ENCODE measurements at places on chromosomes 12 and 14.

- peak; percentile 91 for DNase-seq
These were observed 14.2 kb upstream of the CALM1 start for GRCh38 chr14:90382491-90383125.

DNA sequence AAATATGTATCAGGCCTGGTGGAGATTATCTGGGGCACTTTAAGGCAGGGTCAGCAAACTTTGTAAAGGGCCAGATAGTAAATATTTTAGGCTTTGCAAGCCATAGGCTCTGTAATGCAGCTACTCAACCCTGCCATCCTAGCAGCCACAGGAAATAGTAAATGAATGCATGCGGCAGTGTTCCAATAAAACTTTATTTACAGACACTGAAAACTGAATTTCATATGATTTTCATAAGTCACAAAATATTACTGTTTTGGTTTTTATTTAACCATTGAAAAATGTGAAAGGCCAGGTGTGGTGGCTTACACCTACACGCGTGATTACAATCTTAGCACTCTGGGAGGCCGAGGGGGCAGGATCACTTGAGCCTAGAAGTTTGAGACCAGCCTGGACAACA, 3.2 kb upstream of the CAMKK2 start:
- no peak for DNase-seq

- no peak for DNase-seq
These were observed 23.8 kb upstream of the GPR132 start for GRCh38 chr14:105088812-105089745.

DNA sequence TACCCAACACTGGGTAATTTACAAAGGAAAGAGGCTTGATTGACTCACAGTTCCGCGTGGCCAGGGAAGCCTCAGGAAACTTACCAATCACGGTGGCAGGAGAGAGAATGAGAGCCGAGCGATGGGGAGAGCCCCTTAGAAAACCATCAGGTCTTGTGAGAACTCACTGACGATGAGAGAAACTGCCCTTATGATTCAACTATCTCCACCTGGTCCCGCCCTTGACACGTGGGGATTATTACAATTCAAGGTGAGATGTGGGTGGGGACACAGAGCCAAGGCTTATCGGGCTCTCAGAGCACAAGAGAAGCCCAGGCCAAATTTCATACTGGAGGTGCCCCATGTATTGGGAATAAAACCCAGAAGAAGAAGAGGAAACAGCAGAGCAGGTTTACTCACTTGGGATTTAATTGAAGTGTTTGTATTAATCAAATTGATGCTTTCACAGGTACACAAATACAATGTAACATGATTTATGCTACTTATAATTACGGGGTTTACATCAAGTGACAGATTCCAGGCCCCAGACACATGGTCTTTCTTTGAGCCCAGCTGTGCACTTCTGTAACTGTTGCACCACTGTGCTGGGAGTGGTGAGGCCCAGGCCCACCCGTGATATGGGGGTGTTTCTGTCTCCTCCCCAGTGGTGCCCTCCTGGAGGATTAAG, 8.2 kb upstream of the CCDC85C start:
- no peak for DNase-seq

GRCh38 chr12:66929121-66929520, 250.2 kb upstream of the GRIP1 start:
- no peak for DNase-seq

DNA sequence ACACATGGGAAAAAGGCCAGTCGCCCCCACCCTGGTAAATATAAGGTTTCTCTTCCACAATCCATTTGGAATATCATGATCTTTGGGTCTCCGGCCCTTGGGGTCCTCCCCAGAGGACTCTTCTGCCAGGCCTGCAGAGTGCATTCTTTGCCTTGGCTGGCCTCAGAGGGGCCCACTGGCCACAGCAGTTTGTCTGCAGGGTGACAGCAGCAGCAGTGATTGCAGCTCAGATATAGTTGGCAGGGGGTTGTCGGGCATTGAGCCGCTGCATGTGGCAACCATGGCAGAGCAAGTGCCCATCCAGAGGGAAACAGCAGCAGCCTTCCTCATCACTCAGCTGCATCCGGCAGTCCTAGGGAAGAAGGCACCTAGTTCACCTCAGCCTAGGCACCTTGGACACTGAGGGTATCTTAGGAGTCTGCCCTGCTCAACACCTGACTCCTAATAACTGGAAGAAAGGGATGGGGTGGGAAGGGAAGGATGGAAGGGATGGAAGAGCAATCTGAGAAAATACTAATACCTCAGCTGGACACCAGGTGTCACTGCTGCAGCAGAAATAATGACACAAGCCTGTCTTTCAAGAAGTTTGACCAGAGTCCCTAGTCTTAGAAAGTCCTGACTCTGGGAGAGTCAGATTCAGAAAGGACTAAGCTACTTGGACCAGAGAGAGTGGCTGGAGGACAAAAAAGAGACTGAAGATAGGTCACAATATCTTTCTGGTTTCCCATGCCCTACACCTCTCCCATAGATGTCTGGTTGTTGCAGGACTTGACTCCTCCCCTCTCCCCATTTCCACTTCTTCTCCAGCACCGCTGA, 8.9 kb downstream of the AJUBA start:
- DNase-seq, result peak; percentile 83

DNA sequence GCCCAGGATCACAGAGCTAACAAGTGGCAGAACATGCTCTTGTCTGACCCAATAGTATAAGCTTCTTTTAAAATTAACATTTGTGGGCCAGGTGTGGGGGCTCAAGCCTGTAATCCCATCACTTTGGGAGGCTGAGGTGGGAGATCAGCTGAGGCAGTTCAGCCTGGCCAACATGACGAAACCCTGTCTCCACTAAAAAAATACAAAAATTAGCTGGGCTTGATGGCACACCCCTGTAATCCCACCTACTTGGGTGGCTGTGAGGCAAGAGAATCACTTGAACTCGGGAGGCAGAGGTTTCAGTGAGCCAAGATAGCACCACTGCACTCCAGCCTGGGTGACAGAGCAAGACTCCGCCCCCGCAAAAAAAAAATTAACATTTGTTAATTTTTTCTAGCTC, 33.0 kb upstream of the IL22 start:
- DNase-seq, result no peak

GRCh38 chr12:32273712-32274111, 125.6 kb upstream of the FGD4 start:
- DNase-seq, result no peak

DNA sequence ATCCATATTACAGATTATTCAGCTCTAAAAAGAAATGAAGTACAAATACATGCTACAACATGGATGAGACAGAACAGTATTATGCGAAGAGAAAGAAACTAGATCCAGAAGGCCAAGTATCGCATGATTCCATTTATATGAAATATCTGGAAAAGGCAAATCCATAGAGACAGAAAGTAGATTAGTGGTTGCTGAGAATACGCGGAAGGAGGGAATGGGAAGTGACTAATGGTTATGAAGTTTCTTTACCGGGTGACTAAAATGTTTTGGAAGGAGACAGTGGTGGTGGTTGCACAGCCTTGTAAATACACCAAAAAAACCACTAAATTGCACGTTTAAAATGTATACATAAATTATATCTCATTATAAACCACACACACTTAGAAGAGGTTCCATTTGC, 12.5 kb downstream of the PRDM4 start:
- DNase-seq, result no peak

- DNase-seq, result no peak
These were observed 263.1 kb downstream of the CEP128 start for GRCh38 chr14:80678436-80678835.

DNA sequence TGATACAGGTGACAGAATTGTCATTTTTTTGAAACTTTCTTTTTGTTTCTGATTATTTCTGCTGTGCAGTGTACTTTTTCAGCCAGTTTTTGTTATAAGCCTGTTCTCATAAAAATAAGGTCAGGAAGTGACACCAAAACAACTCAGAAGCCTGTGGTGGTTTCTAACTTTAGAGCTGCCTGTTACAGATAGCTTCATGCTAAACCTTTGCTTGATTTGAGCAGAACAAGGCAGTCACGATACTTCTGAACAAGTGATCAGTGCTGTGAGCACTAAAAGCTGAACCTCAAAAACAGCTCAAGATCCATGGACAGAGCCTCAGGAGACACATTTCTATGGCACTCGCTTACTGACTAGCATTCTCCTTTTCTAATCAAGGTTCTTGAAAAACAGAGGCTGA, 82.0 kb downstream of the PRKCH start:
- DNase-seq, result no peak

- DNase-seq, result no peak
These were observed 49.7 kb upstream of the ARHGAP5 start for GRCh38 chr14:32027255-32027939.

DNA sequence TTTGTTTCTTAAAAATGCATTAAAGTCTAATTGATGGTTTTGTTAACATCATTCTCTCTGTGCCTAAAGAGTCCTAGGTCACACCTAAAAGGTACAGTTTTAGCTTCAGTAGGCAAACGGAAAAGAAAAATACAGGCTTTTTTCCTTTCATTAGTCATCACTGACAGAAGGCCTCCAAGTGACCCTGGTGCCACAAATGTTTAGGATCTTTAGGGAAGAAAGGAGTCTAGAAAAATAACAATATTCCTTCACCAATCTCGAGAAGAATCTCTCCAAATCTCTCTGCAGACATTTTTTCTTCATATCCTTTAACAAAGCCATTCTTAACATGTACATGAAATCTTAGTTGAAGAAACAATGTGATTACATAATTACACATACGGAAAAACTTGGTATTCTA, 2.0 kb downstream of the DENND5B start:
- DNase-seq, result no peak

- DNase-seq, result no peak
These were observed 50.3 kb downstream of the VRK1 start for GRCh38 chr14:96847451-96847850.

GRCh38 chr12:105803292-105803691, 335.5 kb downstream of the NUAK1 start:
- no peak for DNase-seq

DNA sequence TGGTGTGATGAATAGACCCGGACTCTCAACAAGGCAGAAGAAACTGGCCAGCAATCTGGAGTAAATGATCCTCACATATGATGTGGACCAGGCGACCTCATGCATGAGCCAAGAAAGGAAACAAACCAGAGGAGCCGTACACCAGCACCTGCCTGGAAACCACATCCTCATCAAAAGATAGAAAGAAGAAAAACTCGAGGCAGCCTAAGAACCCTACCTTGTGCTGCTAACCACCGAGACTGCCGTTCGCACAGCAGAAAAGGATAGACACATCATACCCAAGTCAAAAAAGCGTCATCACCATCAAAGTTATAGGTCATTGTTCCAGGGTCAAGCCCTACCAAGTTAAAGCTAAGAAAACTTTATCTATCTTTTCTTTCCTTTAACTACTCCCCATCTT, 66.7 kb downstream of the RESF1 start:
- no peak for DNase-seq

GRCh38 chr12:129446696-129447095, 457.1 kb downstream of the TMEM132D start:
- no peak for DNase-seq

- DNase-seq, result no peak
These were observed 24.9 kb upstream of the PLD4 start for GRCh38 chr14:104899781-104900180.

DNA sequence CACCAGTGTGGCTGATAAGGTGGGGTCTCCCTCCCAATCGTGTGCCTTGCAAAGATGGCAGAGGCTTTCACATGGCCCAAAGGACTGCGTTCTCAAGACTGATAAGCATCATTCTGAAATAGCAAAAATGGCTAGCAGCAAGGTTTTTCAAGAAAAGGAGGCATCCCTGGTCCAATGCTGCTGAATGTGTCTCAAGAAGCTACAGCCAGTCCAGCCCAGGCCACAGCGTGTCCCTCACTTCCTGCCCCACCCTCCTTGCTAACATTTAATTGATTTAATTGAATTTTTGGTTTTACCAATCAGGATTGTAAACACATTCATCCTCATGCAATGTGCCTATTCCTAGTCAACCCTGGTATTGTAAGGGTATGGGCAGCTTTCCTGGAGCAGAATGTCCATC, 55.9 kb downstream of the C14orf132 start:
- no peak for DNase-seq

DNA sequence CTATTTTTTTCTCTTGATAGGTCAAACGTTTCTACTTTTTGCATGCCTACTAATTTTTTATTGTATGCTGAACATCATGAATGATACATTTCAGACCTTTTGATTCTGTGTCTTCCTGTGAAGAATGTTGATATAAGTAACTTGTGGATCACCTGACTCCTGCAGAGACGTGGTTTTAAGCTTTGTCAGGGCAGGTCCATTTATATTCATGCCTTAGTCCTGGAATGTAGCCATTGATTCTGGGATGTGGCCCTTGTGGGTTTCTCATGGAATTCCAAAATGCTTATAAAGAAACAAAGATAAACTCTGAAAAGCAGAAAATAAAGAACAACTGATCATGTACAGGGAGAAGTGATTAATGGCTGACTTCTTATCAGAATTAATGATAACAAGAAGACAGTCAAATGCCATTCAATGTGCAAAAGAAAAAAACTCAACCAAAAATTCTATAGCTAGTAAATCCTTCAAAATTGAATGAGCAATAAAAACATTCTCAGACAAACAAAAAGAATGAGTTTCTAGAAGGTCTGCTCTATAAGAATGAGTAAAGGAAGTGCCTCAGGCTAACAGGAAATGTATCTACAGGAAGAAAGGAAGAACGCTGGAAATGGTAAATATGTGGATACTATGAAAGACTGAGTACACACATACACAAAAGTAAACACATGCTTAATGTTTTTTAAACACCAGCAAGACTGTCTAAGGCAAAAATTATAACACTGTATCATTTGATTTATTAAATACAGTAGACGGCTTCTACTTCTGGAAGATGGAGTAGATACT, 284.8 kb upstream of the DIO3 start:
- DNase-seq, result no peak

DNA sequence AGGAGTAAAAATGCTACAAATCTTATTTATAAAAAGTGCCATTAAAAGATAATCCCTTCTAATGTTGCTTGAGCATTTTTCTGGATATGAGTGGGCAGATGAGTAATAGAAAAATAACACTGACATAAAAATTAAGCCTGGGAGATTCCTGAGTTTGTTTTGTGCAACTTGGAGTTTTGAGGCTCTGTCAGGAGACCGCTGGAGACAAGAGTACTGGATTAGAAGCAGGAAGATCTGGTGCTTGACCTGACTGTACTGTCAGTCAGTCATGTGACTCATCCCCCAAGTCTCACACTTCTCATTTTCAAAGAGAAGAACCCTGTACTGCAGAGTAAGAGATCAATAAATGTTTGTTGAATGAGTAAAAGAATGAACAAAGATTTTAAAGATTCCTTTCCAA, 29.4 kb downstream of the ANO4 start:
- no peak for DNase-seq

DNA sequence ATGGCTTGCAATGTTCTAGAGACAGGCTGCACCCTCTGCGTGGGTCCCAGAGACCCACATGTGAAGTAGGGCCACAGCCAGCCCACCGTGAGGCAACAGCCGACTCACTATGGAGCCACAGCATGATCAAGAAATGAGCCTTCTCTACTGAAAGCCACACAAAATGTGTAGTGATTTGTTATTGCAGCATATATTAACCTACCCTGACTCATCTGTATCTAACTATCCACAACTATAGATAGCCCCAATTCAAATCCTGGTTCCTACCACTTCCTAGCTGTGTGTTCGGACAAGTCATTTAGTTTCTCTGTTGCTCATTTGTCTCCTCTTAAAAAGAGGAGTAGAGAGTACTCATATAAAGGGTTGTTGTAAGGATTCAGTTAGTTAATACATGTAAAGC, 1152.3 kb downstream of the BCL11B start:
- DNase-seq, result no peak

- no peak for DNase-seq
These were observed 52.2 kb upstream of the ANO2 start for GRCh38 chr12:5997260-5997659.

Data from tongue (tissue), 3 donors.